ENCODE measurements at places on chromosomes 11 and 22.

DNA sequence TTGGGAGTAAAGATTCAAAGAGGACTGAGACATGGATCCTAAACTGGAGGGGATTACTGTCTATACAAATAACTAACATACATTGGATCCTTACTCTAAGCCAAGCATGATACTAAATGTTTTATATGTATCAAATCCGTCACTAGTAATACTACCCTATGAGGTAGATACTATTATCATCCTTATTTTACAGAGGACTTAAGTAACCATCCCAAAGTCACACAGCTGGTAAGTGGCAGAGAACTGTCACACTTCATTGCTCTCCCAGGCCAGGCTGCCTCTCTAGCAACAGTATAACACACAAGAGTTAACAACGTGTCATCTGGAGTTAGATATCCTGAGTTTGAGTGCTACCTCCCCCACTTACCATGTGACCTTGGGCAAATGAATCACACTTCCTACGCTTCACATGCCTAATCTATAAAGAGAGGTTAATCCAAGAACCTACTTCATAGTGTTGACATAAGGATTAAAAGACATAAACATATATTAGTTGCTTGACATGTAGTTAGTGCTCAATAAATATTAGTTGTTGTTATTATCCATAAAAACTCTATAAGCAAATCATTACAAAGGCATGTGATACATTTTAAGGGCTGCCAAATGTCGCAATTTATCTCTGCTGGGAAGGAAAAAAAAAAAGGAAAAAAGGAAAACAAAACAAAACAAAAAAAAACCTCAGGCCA, 33.8 kb upstream of the SPON1 start:
- peak; percentile 65 for DNase-seq

DNA sequence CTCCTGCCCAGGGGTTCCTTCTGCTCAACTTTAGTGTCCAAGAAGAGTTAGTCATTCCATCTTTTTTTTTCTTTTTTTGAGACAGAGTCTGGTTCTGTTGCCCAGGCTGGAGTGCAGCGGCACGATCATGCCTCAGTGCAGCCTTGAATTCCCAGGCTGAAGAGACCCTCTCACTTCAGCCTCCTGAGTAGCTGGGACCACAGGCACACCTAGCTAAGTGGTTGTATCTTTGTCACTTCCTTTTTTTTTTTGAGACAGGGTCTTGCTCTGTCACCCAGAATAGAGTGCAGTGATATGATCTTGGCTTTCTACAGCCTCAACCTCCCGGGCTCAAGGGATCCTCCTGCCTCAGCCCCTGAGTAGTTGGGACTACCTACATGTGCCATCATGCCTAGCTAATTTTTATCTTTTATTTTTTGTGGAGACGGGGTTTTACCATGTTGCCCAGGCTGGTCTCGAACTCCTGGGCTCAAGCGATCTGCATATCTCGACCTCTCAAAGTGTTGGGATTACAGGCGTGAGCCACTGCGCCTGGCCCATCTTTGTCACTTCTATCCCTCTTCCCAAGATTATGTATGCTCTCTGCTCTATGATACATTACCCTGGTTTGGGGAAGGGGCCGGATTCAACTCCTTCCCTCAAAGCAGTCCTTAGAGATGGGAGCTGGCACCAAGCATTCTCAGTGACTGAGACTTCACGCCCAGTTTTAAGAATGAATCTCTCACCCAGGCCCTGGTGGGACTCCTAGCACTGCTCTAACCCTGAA, 10.0 kb downstream of the SSH3 start:
- DNase-seq, result no peak

- DNase-seq, result no peak
Observed at GRCh38 chr11:69906453-69906907, 87.3 kb upstream of the FGF3 start.

DNA sequence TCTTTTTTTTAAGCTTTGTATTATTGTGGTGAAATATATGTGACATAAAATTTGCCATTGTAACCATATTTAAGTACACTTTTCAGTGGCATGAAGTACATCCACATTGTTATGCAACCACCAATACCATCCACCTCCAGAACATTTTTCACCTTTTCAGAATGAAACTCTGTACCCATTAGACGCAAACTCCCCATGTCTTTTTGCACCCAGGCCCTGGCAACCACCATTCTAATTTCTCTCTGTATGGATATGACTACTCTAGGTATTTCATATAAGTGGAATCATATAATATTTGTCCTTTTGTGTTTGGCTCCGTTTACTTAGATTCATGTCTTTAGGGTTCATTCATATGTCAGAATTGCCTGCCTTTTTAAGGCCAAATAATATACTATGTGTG, 182.8 kb upstream of the TBCEL start:
- DNase-seq, result no peak

GRCh38 chr22:48268771-48269552, 1506.5 kb downstream of the TBC1D22A start:
- DNase-seq, result no peak

DNA sequence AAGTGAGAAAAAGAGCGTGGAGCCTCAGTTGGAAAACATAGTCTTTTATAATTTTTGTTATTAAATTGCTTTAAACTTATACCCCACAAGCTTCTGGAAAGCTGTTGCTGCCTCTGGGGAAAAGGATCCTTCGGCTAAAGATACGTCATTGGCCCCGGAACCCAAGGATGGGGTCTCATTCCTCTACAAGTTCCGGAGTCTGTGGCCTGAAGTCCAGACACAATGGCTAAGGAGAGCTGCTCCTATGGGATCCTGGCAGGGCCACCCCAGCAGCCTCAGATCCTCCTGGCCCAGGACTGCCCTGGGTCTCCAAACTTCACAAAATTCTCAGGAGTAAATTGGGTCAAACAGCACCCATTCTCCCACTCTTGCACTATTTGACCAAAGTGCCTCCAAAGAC, 5.9 kb downstream of the WT1 start:
- DNase-seq, result no peak

- DNase-seq, result peak; percentile 40
Observed at GRCh38 chr11:84780689-84781293, 846.4 kb downstream of the DLG2 start.

DNA sequence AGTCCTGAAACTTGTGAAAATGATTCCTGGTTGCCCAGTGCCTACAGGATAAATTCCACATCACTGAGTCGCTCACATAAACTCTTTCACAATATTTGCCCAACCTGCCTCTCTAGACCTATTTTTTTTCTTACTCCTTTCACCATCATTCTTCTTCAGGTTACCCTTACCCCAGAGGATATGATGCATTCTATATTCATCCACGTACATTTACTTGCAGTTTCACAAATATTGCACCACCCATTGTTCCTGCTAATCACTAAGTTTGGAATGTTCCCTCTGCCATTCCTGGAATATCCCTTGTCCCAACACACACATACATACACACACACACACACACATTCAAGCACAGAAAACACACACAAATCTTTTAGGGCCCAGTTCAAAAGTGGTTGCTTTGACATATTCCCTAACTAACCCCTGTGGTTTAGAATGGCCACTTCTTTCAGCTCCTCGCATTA, 379.5 kb downstream of the ETS1 start:
- DNase-seq, result no peak

DNA sequence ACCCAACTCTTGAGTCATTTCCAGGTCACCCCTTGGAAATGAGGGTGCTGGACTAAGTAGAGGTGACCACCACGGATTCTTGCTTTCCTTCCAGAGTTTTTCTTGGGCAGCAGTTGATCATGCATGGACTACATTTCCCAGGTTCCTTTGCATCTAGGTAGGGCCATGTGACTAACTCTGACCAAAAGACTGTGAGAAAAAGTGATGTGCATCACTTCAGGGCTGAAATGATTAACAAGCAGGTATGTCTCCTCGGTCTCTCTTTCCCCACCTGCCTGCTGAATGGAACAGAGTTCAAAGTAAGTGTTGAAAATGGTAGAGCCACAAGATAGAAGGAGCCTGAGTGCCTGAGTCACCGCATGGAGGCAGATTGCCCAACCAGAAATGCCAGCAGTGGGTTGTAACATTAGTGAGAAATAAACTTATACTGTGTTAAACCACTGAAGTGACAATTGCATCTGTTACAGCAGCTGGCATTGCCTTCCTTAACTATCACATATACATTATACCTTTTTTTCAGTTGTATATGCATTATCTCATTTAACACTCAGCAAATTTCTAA, 113.5 kb downstream of the MN1 start:
- no peak for DNase-seq

DNA sequence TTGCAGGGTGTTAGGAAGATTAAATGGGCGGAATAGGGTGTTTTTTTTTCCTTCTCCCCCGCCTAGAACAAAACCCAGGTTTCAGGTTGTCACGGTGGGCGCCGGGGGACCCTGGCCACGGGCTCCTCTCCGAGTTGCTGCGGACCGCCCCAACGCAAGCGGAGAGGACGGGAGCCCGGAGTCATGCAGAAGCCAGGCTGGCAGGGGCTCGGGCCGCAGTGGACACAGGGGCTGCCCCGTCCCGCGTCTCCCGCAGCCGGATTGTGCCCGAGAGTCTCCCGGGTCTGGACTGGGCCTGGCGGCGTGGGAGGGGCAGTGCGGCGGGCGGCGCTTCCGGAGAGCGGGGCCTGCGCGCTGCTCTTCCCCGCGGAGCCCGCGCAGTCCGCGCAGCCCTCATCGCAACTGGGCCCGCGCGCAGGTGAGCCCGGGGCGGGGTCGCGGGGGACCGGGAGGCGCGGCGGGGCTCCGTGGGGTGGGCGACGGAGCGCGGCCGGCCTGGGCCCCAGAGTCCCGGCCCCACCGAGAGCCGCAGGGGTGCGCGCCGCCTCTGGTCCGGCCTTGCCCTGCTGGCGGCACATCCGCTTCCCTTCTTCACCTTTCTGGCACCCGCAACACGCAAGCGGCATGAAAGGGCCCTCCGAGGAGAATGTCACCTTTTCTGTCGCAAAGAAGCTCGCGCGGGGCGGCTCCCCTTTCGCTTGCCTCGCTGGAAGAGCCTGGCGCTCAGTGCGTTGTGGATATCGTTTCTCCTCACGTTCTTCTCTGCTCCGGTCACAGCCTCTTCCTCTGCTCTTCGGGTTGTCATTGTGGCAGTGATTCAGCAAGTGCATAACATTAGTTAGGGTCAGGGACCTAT, at the start of gene TIRAP:
Gene TIRAP, plus strand, starts transcription at position 358 of the 856 bp plus-strand sequence. CDS start 7,802 bp downstream, outside the sequence.
- peak; percentile 72 for DNase-seq

DNA sequence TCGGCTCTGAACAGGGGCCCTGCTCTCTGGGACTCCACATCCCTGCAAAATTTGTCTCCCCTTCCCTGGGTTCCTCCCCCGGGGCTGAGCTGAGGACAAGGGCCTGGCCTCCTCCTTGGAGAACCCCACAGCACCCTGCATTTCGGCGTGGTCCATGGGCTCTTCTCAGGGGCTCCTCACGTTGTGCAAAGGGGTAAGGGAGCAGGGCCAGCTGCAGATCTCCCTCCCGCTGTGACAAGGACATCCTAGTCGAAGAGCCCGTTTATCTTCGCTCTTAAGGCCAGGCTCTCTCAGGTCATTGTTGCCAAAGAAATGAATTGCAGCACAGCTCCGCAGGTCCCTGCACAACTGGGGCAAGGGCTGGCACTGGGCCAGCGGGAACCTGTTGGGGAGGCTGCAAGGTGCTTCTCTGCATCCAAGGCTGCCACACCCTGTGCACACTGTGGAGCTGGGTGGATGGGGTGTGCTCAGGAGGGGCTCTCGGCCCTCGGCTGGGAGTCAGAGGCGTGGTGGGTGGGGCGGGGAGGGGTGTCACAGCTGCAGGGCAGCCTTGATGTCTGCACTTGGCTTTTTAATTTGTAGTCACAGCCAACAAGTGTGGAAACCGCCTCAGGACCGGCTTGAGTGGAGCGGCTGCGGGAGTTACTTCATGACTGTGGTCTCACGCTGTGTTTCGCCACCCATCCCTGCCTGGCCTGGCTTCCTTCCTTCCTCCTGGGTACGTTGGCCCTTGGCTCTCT, 26.6 kb upstream of the SEPTIN5 start:
- DNase-seq, result peak; percentile 97

DNA sequence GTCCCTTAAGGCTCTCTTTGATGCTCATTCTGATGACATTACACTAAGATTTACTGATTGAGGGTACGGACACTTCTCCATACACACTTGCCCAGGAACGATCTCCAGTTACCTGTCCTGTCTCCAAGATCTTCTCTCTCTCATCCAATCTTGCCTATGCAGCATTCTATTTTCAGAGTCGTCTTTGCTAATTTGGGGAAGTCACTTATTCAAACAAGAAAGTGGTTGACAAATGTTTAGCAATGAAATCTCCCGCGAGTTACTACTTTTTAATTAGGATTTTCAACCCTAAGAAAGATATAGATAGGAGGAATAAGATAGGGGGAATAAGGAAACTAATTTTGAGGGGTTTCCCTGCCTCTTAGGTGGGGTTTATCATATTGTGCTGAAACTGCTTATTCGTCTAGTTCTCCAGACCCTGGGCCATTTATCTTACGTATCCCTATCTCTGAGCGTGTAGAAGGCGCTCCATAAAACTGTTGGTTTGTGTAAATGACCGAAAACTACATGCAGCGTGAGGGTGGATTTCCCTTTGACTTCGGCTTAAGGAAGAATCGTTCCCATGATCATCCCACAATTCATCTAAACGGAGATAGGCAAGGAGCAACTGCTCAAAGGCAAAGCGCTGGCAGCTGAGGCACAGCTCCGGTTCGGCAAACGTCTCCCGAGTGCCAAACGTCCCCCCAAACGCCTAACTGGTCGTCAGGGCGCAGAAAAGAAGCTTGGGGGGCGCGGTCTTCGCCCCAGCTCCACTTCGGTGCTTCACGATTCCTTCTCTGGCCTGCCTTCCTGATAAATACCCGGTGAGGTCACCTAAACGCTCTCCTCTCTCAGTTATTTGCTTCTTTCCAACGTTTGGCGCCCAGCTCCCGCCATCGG, 804 bp downstream of the APIP start:
- DNase-seq, result peak; percentile 40

DNA sequence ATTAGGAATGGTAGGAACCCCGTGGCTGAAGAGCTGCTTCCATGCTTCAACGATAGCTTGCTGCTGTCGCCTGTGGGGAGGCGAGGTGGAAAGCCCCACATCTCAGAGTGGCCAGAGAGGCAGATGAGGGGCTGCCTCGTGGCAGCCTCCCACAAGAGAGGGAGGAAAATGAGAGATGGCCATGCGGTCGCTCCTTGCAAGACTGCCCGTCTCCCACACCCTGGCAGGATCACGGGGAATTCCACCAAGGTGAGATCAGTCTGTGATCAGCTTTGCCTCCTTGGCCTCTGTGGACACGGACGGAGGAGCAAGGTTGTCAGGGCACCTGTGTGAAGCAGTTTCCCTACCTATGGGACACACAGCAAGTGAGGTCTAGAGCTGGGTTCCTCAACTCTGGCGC, 3.0 kb downstream of the CRYBA4 start:
- no peak for DNase-seq

- DNase-seq, result peak; percentile 92
Observed at GRCh38 chr11:128726458-128727139, 32.7 kb downstream of the FLI1 start.

GRCh38 chr11:88569342-88569741, 231.8 kb upstream of the CTSC start:
- no peak for DNase-seq

GRCh38 chr11:130612291-130612851, 163.9 kb downstream of the ADAMTS15 start:
- DNase-seq, result no peak

- DNase-seq, result no peak
Observed at GRCh38 chr22:48654492-48654891, 1173.2 kb downstream of the BRD1 start.

DNA sequence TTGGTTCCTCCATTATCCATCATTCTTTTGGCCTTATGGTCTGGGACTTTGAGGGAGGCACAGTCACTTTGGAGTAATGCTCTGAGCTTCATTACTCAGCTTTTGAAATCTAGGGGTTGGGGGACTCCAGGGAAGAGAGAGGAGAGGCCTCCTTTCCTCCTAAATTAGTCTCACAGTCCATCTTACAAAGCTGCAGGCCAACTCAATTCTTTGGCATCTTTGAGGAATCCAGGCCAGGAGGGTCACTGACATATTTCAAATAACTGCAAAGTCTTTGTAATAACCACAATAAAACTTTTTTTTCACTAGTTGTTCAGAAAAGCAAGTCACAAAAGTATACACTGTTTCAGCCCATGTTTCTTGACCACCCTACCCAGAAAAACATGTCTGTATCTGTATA, 73.3 kb upstream of the FAR1 start:
- no peak for DNase-seq

Measured in NB4 (cell line).